ENCODE measurements at places on chromosomes 12 and 14.
A peak's percentile ranks its signal among the peaks of the same experiment; 100 is the strongest.

- peak; percentile 79 for DNase-seq
These were observed 43.5 kb upstream of the PTPRQ start for GRCh38 chr12:80400571-80400991.

DNA sequence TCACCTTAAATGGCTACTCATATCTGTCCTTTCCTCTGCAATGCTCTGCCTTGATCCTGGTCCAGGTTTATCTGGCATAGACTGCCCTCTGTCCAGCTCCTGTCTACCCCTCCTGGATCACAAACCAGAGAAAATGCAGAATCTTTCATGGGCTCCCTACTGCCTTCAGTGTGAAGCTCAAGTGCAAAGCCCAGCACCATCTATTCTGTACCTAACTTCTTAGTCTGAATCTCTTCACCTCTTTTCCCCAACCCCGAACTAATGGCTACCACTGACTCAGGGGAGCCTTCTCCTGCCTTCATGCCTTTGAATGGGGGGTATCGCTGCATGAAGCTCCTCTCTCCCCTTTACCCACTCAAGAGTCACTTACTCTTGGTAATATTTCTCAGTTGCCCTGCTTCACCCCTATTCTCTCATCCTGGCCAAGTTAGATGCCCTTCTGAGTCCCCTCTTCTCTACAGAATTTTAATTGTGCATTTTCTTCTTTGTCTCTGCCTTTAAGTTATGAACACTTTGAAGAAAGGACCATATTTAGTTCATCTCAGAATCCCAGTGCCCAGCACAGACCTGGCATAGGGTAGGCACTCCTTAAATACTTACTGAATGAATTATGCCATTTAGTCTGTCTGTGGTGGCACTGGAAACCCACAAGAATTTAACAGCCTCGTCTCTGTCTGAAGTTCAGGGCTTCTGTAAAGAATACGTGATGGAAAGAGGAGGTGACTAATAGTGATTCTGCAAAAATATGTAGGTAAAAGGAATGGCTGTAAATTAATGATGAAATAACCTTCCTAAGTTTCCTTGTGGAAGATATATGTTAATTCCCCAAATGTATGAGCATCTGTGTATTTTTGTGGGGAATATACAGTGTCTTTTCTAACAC, 191.3 kb upstream of the AMIGO2 start:
- no peak for DNase-seq

DNA sequence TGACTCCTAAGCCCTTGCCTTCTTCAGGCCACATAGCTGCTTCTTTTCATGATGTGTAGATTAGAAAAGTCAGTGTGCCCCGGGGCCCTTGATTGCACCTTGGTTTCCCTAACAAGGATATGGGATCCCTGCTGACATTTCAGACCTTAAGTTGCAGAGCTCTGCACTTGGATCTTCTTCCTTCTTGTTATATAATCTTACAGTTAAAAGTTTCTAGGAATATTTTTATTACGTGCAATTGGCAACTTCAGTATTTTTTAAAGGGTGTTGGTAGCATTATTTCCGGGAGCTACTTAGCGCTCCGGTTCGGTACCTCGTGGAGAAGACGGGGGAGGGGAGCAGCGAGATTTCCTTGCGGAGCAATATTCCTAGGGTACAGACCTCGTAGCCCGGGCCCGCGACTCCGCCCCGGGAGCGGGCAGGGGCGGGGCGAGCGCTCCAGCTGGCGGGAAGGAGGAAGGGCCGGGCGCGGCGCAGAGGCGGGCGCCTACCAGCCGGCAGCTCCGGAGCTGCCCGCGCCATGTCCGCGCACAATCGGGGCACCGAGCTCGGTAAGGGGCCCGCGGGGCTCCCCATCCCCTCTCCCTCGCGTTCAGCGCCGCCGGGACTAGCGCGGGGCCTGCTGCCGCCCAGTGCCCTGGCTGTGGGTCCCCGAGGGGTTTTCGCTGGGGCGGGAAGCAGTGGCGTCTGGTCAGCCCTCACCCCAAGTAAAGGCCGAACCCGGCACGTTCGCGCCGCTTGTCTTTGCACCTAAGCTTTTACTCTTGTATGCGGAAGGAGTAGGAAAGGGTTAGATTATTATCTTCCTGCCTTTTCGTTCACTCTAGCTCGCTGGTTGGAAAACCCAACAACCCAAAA, at the start of gene DERA:
DERA (plus strand) TSS at position 469 of the 858 bp plus-strand sequence; CDS start at position 521, 52 bp downstream.
- peak; percentile 97 for DNase-seq

GRCh38 chr12:11724888-11725311, 75.4 kb downstream of the ETV6 start:
- peak; percentile 44 for DNase-seq

- no peak for DNase-seq
These were observed 13.8 kb downstream of the NGDN start for GRCh38 chr14:23483236-23483854.

DNA sequence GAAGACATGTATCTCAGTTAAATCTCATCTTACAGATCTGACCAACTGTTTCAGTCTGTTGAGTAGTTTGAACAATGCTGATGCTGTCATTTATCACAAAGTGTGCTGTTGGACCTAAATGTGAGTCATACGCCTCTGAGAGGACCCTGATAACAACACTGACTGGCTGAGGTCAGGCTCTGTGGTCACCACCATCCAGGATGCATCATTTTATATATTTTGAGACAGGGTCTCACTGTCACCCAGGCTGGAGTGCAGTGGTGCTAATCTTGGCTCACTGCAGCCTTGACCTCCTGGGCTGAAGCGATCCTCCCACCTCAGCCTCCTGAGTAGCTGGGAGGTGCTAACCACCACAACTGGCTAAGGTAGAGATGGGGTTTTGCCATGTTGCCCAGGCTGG, 181.0 kb upstream of the RGS6 start:
- DNase-seq: no peak

DNA sequence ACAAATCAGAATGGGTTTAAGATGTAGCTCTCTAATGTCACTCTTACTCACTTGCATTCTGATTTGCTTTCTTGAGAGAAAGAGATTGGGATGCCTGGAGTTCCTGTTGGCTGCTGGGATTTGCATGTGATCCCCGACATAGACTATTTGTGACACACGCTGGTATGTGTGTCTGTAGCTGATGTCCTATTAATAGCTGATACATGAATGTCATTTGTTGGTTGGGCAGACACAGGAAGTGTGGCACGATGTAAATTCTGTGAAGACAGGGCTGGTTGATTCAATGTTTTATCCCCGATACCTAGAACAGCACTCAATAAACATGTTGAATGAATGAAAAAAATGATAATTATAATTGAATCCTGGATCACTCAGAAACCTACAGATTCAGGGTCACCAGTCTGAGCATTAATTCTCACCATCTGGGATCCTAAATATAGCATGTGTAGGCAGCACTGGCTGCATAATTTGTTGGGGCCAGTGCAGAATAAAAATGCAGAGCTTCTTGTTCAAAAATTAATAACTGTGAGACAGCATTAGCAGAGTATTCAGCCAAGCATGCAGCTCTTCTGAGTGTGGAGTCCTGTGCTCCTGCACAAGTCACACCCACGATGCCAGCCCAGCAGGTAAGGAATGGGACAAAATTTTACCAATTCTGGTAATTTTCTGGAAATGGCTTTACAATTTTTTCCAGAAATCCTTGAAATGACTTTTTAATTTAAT, 35.5 kb upstream of the SOCS2 start:
- no peak for DNase-seq

GRCh38 chr12:98388126-98388525, 127.3 kb upstream of the TMPO start:
- DNase-seq: no peak

- DNase-seq: no peak
These were observed 125.4 kb upstream of the ATF1 start for GRCh38 chr12:50638482-50638880.

GRCh38 chr12:40144023-40144422, 38.1 kb upstream of the SLC2A13 start:
- peak; percentile 36 for DNase-seq

DNA sequence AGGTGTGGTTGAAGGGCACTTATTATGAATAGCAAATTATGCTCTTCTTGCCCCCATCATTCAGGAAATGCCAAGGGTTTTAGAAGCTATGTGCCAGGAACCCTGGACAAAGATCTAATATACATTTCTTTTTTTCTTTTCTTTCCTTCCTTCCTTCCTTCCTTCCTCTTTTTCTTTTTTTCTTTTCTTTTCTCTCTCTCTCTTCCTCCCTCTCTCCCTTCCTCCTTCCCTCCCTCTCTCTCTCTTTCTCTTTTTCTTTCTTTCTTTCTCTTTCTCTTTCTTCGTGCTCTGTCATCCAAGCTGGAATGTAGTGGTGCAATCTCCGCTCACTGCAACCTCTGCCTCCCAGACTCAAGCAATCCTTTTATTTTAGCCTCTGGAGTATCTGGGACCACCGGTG, 66.1 kb upstream of the CSRP2 start:
- no peak for DNase-seq

DNA sequence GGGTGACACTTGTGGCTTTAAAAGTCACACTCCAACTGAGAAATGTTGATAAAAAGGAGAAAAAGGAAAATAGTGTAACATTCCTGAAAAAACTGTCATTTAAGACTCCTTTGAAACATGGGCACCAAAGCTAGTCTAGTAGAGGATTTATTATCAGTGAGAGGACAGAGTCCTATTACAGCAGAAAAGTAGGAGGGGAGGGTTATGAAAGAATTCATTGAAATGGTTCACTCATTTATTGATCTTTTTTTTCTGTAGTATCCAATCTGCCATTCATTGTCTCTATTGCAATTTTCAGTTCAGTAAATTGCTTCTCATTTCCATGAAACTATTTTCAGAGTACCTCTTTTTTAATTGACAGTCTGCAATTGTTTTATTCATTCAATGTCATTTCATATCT, 25.4 kb downstream of the PPM1A start:
- DNase-seq: no peak

- no peak for DNase-seq
These were observed 288.4 kb downstream of the GXYLT1 start for GRCh38 chr12:41856228-41856627.

DNA sequence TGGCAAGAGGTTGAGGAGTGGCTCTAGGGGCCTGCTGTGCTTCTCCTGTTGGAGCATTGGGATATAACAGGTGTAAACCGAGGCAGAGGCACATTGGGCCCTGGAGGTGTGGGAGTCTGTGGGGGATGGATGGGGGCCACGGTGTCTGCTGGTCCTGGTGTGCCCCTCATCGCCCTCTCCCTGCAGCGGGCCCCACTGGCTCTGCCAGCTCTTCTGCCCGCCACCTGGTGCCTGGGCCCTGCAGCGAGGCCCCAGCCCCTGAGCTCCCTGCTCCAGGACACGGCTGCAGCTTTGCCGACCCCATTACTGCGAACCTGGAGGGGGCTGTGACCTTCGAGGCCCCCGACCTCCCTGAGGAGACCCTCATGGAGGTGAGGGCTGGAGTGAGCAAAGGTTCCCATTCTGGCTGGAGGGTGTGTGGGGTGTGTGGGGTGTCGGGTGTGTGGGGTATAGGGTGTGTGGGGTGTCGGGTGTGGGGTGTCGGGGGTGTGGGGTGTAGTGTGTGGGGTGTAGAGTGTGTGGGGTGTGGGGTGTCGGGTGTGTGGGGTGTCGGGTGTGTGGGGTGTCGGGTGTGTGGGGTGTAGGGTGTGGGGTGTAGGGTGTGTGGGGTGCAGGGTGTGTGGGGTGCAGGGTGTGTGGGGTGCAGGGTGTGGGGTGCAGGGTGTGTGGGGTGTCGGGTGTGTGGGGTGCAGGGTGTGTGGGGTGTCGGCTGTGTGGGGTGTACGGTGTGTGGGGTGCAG, 10.6 kb upstream of the PUS1 start:
- no peak for DNase-seq

DNA sequence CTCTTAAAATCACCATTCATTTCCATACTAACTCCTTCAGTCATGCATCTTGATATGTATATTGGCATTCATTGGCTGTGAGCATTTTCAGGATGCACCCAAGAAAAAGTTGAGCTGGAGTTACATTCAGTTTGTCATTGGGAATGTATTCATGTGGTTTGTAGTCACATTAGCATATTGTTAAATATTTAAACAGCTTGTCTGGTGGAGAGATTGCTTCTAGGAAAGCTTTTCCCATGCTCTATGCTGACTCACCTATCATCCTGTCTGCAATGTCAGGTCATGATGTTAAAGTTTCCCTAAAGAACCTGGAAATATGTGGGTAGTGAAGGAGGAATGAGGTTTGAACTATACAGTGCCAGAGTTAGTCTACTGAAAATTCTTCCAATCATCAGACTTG, 583.6 kb downstream of the GALC start:
- DNase-seq: no peak

DNA sequence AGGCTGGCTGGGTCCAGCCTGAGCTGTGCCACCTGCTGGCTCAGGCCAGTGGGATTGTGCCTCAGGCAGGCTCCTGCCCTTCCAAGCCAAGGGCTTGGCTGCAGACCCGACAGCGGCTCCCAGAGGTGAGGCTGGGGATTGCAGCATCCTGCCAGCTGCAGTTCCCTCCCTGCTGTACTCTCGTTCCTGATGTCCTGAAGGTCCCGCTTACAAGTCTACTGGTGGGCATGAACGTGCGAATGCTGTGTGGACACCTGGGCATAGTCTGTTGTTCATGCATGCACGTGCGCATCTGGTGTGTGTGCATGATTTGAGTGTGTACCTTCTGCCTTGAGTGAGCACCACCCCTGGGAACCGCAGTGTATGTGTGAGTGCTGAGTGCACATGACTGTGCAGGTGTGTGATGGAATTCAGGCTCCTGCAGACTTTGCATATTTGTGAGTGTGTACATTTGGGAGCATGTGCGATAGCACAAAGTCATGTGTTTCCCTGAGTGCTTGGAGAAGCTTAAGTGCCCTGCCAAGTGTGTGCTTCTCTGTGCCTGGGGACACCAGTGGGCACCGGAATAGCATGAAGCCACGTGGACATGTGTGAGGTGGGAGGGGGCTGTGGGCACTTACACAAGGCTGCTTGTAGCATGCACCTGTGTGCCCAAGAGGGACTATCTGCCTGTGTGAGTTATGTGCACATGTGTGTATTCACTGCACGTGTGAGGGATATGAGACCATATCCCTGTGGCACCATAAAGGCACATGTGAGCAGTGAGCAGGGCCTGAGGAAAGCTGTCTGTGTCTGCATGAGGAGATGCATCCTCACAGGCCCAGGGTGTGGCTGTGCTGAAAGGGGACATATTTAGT, 19.3 kb upstream of the KRT7 start:
- DNase-seq: peak; percentile 91

All from upper lobe of left lung (tissue), 6 donors.